Activated CD4-positive, alpha-beta T cell treated with anti-CD3 and anti-CD28 coated beads, Interleukin-10, Interleukin-2, amounts not matched to agents 100 ng/mL and 50 ng/mL, durations not matched to agents 16 hours and 8 hours (primary cell): ENCODE measurements at places on chromosomes 6 and 20.
A peak's percentile ranks its signal among the peaks of the same experiment; 100 is the strongest.

DNA sequence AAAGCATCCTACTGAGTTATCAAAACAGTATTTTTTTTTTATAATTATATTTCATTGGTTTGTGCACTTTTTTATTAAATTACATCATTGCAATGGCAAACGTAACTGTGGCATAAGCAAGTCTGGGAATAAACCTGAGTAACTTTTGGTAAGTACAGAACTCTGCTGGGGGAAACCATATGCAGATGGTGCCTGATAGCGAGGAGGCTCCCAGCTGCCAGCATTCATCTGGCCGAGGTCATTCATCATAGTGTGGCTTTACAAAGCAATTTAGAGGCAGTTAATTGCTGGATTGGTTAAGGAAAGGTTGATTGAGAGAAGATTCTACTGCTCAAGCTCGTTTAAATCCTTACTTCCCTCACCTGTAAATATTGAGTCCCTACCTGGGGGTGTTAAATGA is 52.6 kb downstream of the HECA start:
- DNase-seq, result peak; percentile 37

DNA sequence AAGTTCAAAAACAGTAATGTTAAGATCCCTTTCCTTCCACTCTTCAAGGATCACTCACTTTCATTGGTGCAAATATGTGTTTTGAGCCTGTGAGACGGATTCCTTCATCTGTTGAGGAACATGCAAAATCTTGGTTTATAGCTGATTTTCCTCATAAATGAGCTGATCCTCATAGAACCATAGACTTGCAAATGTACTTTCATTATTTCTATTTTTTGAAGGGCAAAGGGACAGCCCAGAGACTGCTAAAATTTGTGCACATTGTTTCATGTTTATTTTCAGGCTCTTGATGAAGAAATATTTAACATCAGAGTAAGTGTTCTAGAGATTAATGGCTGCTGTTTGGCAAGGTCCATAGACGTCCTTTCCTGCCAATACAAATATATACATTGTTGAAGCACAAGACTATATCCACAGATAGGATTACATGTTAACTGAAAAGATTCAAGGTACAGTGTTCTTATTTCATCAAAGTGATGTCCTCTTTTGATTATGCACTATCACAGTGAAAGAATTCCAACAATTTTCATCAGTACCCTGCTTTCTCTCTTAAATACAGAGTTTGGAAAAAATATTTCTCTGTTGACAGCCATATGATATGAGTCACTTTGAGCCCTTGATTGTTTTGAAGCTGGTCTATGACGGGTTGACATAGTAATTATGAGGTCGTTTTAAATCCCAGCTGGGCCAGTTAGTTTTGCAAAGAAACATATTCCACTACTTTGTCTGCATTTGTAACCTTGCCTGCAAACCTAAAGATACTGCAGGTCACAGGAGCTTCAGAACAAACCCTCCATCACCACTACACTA is 95.7 kb downstream of the FILIP1 start:
- DNase-seq, result no peak

DNA sequence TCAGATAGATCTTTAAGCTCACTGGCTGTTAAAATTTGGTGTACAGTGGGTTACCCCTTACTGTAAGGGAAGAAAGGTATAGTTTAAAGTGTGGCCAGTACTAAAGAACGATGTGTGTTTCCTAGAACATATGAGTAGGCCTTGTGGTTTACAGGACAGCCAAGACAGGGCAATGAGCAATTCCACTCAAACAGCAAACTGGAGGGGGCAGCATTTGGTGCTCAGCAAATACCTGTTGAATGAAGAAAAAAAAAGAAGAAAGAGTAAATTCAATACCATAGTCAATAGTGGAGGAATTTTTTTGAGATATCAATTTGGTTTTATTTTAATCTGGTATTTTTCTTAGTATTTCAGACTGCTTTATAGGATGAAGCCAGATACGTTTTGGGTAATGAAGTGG is 3.8 kb upstream of the NCOA5 start:
- peak; percentile 23 for DNase-seq

DNA sequence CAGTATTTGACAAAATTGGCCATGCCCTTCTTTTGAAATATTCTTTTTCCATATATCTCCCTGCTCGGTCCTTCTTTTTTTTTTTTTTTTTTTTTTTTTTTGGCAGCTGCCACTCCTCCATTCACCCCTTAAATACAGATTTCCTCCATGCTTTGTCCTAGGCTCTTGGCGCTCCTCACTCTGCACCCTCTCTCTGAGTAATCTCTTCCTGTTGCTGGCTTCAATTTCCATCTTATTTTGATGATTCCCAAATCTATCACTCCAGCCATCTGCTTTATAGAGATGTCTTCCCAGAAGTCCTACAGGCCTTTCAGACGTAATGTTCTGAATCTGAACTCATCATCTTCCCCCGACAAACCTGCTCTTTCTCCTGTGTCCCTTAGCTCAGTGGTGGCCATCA is 12.8 kb upstream of the KLHL32 start:
- DNase-seq, result no peak

DNA sequence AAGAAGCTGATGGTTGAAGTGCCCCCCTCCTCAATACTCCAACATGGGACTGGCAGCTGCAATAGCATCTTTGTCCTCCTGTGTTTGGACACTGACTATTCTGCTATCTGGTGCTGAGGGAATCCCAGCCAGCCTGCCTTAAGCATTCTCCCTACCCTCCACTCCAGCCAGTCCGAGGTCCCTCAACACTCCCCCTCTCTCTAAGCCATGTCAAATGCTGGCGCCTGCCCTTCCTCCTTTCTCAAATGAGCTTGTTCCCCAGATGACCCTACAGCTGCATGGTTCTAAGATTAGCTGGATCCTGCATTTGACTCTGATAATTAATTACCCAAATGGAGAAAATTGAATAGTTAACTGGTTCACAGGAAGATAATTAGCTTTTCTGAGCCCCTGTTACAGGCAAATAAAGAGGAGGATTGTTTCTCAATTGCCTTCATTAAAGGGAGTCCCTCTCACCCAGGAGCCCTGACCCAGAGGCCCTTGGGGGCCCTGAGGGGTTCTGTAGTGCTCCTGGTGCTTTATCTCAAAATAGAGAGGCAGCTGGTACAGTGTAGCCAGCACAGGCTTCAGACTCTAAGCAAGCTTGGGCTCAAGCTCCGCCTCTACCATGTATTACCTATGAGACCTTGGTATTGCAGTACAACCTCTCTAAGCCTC is 37.9 kb upstream of the CHD6 start:
- DNase-seq, result no peak
